Femur (tissue), 1 donor: ENCODE measurements at places on chromosomes 12 and 14.

GRCh38 chr14:99037777-99038430, 234.1 kb downstream of the BCL11B start:
- DNase-seq: no peak

GRCh38 chr12:97559267-97559666, 96.7 kb downstream of the RMST start:
- no peak for DNase-seq

- peak; percentile 67 for DNase-seq
Observed at GRCh38 chr14:57136669-57137328, 131.9 kb downstream of the EXOC5 start.

DNA sequence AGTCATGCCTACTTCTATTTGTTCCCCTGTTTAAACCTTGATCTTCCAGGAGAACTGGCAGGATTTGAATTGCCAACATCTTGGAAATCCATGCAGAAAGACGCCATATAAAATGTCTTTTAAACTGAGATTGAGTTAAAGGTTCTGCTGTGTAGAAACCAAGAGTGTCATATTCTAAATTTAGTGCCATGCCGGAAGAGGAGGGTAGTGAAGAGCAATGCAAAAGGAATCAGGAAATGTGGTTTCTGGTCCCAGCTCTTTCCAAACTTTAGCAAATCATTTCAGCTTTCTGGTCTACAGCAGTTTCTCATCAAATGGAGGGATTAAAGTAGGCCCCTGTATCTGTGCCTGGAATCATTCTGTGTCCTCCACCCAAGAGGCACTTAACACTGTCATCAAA, 85.7 kb downstream of the BTG1 start:
- no peak for DNase-seq

- no peak for DNase-seq
Observed at GRCh38 chr14:31864937-31865855, 211.9 kb upstream of the ARHGAP5 start.

DNA sequence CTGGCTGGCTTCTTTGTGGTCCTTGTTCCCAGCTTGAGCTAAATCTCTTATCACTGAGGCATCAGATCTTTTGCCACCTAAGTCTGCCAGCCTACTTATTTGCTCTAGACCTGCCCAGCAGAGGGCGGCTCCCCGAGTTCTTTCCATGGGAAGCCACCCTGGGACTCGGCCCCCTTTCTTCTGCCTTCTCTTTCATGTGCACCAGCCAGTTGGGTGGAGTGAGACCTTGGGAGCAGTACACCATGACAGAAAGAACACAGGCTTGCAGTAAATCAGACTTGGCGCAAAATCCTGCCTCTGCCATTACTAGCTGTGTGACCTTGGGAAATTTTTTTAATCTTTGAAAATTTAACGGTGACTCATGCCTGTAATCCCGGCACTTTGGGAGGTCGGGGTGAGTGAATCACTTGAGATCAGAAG, 7.4 kb downstream of the SMAGP start:
- DNase-seq: no peak

DNA sequence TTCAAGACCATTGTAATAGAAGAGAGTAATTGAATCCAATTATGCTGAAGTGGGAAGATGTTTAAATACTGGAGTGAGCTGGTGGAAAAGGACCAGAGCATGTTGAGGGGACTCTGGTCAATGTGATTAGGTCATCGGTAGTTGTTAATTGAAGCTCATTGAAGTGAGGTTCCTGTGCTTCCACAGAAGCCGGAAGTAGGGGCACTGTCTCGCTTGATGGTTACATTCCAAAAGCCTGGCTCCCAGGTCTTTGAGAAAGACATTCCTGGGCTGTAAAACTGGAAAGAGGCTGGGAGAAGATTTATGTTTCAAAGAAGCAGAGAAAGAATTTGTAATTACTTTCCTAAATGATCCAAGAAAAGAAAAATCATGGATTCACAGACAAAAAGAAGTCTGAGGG, 12.3 kb upstream of the CLECL1 start:
- no peak for DNase-seq

DNA sequence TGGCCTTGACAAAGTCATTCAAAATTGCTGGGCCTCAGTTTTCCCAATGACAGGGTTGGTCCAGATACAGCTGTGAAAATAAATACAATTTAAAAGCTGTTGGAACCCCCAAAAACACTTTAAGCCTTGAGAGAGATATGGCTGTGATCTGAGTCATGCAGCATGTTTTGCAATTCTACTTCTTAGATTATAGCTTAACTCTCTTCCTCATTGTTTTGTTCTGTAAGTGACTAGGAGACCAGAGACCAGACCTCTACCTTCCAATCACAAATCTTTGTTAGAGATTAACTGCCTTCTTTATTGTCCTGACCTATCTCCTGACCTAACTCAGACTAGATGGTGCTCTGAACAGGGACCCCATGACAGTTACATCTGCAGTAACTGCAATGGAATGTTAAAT, 198.1 kb downstream of the STXBP6 start:
- no peak for DNase-seq

DNA sequence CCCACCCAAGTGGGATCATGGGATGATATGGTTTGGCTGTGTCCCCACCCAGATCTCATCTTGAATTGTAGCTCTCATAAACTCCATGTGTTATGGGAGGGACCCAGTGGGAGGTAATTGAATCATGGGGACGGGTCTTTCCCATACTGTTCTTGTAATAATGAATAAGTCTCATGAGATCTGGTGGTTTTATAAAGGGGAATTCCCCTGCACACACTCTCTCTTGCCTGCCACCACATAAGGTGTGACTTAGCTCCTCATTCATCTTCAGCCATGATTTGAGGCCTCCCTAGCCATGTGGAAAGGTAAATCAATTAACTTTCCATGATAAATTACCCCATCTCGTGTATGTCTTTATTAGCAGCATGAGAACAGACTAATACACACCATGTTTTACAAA, 109.2 kb downstream of the IGF1 start:
- DNase-seq: no peak
